ENCODE measurements at places on chromosomes 12 and 14.
A peak's percentile ranks its signal among the peaks of the same experiment; 100 is the strongest.

GRCh38 chr14:93970585-93970964 lies 5.8 kb downstream of the ASB2 start:
- DNase-seq: peak; percentile 51

- DNase-seq: no peak
These were observed 108.7 kb upstream of the SLC38A4 start for GRCh38 chr12:46934374-46935111.

DNA sequence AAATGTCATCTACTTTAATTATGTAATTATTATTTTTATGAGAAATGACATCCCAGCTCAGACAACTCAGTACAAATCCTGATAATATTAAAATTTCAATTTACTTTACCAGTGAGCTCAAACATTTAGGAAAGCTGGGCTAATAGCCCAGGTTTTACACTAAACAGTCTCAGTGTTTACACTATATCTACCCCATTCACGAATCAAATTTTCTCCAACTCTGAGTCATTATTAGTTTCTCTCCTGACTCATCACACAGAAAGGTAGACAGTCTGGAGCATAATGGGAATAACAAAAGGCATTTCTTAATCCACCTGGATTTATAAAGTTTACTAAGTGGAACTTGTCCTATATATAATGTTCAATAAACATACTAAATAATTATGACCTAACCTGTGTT lies 5.7 kb downstream of the PAWR start:
- DNase-seq: peak; percentile 83

DNA sequence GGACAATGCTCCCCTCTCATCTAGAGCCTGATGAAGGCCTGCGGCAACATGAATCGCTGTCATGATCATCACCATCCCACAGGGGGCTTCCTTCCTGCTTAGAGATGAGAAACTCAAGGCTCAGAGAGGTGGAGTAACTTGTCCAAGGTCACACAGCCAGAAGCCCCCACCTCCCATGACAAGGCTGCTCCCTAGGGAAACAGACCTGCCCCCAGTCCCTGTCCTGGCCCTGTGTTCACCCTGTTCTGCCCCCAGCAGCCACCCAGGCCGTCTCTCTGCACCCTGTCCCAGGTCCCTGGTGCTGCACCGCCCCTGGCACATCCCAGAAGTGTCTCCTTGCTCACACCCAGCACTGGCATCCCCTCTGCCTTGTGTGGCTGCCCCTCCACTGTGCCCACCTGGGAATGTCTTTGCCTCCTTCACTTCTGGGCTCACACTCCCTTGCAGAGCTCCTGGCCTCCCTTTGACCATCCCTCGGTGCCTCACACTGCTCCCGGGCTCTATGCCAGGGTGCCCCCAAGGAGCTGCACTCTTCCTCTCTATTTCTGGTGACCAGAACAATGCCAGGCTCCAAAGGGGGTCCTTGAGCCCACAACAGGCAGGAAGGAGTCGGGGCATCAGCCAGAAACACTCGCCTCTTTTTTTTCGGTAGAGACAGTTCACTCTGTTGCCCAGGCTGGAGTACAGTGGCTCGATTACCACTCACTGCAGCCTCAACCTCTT lies 70.5 kb downstream of the BCL11B start:
- no peak for DNase-seq

GRCh38 chr12:46320731-46321130 lies 51.8 kb downstream of the SLC38A2 start:
- DNase-seq: no peak

- DNase-seq: peak; percentile 20
These were observed 53.1 kb upstream of the NPFF start for GRCh38 chr12:53560351-53560750.

GRCh38 chr14:78440356-78440894 lies 270.3 kb downstream of the NRXN3 start:
- DNase-seq: no peak

DNA sequence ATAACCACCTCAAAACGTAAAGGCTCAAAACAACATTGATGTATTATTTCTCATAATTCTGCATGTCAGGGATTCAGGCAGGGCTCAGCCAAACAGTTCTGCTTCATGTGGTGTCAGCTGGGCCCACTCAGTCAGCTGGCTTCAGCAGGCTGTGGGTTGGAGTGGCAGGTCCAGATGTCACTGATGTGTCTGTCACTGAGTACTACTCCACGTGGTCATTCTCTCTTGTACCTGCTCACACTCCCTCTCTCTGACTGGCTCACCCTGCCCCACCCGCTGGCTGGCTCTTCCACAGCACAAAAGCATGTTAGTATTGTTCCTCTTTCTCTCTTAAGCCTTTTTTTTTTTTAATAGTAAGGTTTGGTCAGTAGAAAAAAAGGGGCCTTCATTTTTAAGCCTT lies 182.4 kb downstream of the DICER1 start:
- no peak for DNase-seq

GRCh38 chr12:79056775-79057174 lies 192.2 kb downstream of the SYT1 start:
- DNase-seq: peak; percentile 42

DNA sequence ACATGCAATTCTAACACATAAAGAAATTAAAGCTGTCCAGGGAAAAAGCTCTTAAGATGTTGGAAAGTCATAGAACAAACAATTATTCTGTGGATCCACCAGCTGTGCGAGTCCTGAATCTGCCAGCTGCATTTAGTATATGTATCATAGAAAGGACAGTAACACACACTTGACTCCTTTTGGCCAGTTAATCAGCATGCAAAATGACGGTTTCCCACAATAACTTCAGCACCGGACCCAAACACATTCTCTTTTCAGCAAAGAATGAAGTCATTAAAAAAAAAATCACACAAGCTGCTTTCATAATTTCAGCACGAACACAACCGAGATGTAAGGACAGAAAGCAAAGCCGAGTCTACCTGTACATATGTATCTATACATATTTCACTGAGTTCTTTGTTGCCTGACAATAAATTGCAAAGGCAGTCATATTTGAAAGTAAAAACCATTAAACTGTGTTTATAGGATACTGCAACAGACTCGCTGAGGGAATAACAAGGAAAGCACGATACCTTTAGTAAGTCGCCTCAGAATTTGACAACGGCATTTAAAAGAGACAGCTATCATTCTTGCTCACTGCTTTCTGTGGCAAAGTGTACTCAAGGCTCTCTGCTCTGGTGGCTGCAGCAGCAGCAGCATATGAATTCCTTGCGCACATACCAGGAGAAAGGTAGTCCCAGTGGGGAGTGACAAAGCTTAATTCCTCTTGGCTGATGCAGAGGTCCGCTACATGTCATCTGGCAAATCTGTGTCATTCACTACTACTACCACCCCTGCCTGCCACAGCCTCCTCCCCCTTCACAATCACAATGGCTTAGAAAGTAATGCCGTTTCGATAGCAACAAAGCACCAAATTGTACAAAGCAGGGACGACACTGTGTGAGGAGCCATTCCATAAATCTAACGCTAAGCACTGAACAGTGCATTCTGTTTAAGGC lies at the start of gene GRIP1:
GRIP1 (minus strand) TSS at position 739 of the 938 bp plus-strand sequence; CDS start at position 567, 172 bp downstream.
- DNase-seq: no peak

DNA sequence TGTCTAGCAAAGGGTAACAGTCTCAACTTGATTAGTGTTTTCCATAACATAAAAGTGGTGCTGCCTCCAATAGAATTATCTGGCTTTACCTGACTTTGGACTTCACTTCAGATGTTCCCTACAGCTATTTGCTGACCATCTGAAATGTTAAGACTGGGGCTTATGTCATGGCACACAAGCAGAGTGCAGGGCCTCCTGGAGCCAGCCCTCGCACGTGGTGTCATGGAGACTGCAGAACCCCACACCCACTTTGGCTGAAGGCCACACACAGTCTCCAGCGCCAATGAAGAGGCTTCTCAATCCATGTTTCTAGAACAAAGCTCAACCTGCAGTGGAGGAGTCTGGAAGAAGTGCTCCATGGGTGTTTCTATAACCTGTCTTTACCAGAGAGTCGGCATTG lies 169.6 kb upstream of the FRMD6 start:
- no peak for DNase-seq

GRCh38 chr12:16220120-16220519 lies 57.4 kb downstream of the SLC15A5 start:
- no peak for DNase-seq

DNA sequence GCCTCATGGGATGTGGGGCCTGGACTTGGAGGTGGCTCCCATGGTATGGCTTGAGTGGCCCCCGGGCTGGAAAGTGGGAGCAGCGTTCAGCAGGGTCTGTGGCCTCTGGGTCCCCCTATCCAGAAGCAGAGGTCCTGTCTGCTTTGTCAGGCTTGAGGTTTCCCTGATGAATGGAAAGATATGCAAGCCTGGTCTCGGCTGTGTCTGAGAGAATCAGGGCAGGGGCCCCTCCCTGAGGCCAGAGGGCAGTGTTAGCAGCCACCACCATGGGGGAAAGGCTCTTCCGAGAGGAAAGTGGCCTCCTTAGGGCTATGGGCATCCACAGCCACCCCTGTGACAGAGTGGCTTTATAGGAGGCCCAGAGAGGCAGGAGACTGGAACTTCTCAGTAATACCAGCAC lies 128.2 kb downstream of the VRK1 start:
- DNase-seq: no peak

GRCh38 chr14:34043627-34044372 lies 92.9 kb upstream of the EGLN3 start:
- DNase-seq: peak; percentile 4

DNA sequence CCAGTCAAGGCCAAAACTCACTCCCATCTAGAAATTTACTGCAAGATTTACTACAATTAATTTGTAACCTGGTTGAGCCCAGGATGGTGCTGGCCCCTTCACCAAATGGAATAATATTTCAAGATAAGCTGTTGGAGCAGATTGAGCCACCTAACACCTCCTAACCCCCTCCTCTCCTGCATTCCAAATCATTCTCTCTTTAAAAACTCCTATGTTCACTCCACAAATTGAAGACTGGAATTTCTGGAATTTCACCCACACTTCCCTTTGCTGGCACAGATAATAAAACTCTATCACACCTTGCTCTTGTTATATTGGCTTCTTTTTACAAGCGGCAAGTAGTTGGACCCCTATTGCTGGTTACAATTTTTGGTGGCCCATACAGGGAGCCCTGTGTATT lies 41.7 kb downstream of the MIS18BP1 start:
- DNase-seq: no peak

DNA sequence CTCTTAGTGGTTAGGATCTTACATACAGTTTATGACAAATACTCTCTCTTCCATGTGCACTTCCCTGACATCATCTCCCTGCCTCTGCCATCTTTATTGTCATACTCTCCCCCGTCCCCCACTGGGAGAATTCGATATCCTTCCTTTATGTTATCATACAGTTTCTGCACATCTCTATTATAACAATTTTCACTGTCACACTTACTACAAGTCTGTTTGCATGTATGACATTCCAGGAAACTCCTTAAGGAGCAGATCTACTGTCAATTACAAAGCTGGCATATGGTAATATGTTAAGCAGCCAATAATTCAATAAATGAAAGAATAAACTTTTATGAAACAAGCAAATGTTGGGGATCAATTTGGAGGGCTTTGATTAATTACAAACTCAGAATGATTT lies 91.1 kb downstream of the KCNH5 start:
- no peak for DNase-seq

- DNase-seq: no peak
These were observed 269.0 kb upstream of the CLEC14A start for GRCh38 chr14:38524636-38525509.

- no peak for DNase-seq
These were observed 109.1 kb downstream of the DYRK2 start for GRCh38 chr12:67757651-67758050.

DNA sequence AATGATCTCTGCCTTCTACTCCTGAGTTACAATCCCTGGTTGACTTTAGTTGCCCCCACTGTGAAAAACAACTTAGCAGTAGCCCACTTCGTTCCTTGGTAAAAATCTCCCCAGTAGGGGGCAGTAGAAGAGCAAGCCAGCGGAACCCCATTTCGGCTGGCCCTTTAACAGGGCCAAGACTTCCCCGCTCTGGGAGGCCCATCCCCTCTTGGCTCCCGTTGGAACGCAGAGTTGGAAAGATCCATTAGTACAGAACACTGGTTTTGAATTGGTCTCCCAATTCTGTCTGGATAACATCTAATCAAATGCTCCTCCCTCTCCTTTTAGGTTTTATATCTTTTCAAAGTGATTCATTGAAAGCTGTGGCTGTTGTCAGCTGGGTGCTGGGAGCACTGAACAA lies 1133.3 kb downstream of the BCL11B start:
- no peak for DNase-seq

DNA sequence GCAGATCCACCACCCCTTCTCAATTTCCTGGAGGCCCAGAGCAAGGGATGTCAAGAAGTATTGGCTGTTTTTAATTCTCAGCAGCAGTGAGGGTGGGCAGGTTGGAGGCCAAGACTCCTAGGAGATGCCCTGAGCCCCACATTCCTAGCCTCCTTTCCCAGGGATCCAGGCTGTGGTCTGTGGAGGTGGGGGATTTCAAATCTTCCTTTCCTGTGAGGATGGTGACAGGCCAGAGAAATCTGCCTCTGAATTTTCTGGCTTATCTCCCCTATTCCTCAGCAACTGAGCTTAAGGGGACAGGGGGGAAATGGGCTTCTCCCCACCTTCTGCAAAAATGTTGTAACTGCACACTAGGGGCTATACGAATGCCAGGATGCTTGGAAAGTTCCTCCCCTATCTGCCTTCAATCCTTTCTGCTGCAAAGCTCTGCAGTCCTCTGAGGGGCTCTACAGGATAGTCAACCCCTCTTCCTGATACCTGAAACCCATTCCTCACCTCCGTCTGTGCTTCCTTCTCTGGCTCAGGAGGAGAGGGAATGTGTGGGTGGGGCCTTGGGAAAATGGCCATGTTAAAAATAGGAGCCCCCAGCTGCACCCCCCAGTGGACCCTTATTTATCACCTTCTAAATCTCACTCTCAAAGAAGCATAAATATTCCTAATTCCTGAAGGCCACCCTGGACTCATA lies 6.6 kb downstream of the GPR84 start:
- no peak for DNase-seq

DNA sequence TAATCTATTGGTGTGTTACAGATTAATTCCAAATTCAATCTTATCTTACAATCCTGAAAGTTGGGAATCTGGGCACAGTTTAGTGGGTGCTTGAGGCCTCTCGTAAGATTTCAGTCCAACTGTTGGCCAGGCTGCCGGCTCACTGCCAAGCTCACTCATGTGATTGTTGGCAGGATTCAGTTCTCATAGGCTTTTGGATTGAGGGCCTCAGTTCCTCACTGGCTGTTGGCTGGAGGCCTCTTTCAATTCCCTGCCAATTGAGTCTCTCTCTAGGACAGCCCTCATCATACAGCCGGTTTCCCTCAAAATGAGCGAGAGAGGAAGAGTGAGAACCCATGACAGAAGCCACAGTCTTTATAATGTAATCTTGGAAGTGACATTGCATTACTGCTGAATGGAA lies 123.5 kb upstream of the FBXO33 start:
- no peak for DNase-seq

DNA sequence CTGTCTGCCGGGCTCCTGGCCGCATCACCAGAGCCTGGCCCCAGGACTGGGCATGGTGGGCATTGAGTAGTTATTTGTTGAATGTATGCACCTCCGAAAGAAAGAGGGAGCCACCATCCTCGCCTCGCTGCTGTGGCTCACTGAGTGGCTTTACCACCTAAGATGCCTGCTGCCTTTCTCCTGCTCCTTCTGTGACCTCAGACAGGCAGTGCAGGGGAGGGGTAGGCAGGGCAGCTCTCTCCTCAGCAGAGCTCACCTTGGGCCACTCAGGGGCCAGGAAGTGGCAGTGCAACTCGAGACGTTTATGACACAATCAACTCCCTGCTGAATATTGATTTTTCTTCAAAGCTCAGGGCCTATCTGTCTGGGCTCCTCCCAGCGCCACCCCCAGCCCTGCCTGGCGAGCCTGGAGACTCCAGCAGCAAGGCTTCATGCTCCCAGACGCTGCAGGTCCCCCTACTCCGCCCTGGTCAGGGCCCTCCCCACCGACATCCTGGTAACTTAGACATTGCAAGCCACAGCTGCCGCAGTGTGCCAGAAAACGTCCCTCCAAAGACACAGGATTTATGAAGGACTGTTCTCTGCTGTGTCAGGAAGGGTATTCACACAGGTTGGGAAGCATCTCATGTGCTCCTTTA lies 84.3 kb upstream of the DIO3 start:
- DNase-seq: no peak
